ENCODE measurements at places on chromosomes 12 and 14. TPM values are rescaled to one million over a fixed set of nuclear protein-coding genes. Genes with fewer than 3 reads are reported as not detected.

The ORAI1 gene
- 3.4 TPM for polyA plus RNA-seq

The KRT2 gene
- not detected for polyA plus RNA-seq

The ZFHX2 gene
- polyA plus RNA-seq, result 0.34 TPM

The SMCO2 gene
- not detected for polyA plus RNA-seq

The OLR1 gene
- 0.10 TPM for polyA plus RNA-seq

The LTBP2 gene
- polyA plus RNA-seq, result 32.2 TPM

The PRH2 gene
- polyA plus RNA-seq, result not detected

The KLRB1 gene
- polyA plus RNA-seq, result 0.58 TPM

The GPR132 gene
- 0.45 TPM for polyA plus RNA-seq

The OAS2 gene
- polyA plus RNA-seq, result 57.0 TPM

Data from ovary (tissue), 10 donors.